ENCODE measurements at places on chromosomes 13 and 19.

DNA sequence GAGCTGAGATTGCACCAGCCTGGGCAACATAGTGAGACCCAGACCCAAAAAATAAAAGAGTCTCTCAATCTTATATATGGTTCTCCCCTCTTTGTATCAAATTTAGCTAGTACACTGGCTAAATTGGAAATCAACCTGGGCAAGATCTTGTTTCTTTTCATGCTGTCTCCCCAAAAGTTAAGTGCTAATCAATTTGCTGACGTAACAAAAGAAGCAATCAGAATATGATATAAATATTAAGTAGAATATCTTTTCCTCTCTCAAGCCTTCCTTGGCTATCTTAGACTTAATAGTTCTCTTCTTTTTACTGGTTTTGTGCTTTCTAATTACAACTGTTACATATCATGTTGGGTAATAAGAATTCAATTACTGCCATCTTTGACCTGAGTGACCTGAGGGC, 258.9 kb downstream of the KCNRG start:
- DNase-seq, result no peak

- no peak for DNase-seq
These were observed 255.7 kb downstream of the DLEU7 start for GRCh38 chr13:50587645-50588373.

DNA sequence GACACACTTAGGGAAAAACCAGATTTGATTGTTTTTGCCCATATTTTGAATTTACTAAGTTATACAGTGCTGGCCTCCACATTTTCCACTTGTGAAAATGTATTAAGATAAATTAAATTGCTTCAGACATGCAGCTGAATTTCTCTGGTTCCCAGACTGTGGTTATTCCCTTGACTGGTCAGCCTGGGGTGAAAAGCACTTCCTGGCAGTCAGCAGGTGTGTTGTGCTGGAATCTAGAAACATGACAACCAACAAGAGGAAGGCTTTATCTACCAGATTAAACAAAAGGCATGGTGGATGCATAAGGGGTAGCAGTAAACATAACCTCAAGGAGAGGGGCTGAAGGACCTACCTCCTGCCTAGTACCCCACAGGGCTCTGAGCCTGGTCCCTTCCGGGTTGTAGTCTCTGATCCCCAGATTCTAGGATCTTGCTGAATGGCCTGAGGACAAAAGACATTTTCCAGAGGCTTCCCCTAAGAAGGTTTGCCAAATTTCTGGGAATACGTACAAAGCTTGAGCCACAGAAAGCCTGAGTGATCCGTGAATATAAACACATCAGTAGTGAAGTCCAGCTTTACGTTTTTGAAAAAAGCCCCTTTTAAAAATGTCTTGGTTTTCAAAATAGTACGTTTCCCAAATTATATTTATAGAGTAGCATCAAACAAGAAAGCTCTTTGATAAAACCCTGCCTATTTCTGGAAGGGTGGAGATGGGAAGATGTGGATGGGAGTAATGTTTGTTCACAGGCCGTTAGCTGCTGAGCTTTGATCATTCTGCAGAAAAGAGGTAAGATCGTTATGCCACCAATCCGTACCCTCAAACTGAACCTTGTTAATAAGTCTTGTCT, 133.4 kb downstream of the LACC1 start:
- DNase-seq, result no peak

DNA sequence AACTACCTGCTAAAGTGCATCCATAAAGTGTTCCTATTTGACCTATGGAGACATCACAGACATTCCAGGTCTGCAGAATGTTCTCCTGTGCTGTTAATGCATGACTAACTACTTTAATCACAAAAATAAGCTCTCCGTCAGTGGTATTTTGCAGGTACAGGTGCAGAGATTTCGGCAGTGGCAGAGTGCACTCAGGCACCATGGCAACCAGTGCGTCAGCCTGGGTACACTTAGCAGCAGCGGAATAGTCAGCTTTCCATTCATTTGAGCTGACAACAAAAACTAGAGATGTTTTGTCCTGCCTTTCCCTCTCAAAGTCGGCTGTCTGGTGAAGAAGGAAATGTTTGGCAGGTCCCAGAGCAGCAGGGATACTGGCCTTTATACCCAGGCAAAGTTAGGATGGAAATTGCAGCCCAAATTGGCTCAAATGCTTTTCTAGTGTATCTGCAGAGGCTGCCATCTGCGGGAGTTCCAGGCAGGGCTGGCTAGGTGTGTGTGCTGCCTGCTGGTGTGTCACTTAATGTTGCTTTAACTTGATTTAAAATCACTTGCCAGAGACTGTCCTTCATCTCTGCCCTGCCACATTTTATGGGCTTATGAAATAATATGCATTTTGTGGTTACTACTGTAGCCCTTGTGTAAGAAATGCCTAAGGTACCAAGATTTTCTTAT, 195.8 kb downstream of the RAP2A start:
- no peak for DNase-seq

- no peak for DNase-seq
These were observed 21.9 kb upstream of the CCDC124 start for GRCh38 chr19:17910791-17911360.

All from activated T-cell treated with anti-CD3 and anti-CD28 coated beads for 4 hours (primary cell).